Bone marrow (tissue), 2 donors: ENCODE measurements at places on chromosomes 2 and 18.

DNA sequence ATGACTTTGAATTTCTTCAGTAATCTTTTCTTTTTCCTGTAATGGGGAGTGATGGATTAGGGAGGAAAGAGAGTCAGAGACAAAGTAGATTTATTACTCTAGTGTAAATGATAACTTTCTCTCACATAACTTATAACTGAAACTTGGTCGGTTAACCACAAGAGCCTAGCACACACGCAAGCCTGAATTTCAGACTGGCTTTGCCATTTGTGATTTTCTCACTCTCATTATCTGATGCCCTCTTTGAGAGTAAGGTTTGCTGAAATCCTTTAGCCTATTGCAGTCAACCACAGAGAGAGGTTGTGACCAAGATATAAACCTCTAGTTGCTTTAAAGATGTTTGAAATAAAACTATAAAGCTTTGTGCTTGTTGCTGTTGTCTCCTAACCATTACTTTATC is 117.9 kb upstream of the NETO1 start:
- DNase-seq = no peak

GRCh38 chr18:26386441-26386840 is 160.2 kb downstream of the TAF4B start:
- DNase-seq = no peak

GRCh38 chr18:22021701-22022100 is 147.7 kb upstream of the GATA6 start:
- no peak for DNase-seq

DNA sequence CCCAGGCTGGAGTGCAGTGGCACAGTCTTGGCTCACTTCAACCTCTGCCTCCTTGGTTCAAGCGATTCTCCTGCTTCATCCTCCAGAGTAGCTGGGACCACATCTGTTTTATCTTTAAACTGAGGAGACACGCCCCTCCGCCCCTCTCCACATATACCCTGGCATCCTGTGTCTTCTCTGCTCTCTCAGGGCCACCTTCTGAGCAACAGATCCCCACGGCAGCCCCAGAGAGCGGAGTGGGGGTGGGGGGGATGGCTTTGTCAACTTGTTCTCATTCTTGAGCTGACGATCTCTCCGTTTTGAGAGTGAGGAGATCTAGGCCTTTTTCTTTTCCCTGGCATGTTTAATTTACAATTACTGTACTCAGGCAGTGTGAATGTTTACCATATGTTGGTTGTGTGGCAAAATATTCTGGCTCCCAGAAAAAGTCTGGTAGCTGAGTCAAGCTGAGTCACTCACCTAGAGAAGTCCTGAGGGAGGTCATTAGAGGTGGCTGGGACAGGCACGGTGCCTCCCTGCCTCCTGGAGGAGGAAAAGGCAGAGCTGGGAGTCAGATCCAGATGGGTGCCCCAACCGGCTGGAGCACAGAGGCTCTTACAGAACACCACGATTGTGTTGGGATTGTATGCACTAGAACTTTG is 19.5 kb upstream of the ID2 start:
- DNase-seq = no peak

GRCh38 chr2:209425471-209426071 is 1.7 kb downstream of the MAP2 start:
- no peak for DNase-seq

GRCh38 chr18:48500517-48500916 is 38.3 kb upstream of the CTIF start:
- no peak for DNase-seq

DNA sequence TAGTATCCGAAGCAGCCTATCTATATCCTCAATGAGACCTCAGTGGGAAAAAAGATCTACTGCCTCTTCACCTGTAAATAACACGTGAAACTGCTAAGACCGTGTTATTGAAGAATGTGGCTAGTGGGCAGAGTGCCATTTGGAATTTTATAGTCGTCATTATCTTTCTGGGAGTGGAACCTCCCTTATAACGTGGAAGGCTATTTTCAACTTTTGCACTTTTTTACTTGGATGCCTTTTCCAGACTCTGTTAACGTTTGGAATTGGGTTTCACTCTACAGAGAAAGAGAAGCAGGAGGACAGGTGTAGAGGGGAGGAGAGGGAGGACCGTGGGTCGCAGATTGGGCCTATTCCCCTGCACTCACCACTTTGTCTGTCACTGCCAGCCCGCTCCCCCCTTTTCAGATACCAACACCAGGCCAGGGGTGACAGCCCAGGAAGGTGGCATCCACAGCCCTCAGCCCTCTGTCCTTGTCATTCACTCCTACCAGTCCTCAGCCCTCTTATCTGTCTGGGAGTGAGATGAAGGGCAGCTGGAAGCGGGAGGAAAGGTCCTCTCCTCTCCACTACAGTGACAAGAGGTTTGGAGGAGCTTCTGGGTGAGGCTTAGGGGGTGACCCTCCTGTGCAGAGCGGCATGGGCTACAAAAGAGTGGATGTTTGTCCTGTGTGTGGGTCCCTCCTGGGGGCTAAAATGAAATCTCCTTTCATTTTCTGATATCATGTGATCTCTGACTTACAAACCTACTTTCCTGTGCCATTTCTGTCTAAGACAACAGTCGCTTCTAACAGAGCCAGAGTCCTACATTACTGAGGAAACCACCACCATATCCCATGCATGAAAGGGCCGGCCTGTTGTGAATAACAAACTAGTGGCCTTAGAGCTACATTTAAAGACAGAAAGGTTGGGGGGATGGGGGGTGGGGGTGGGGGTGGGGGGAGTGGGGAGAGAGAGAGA is 23.9 kb upstream of the CEP68 start:
- no peak for DNase-seq

DNA sequence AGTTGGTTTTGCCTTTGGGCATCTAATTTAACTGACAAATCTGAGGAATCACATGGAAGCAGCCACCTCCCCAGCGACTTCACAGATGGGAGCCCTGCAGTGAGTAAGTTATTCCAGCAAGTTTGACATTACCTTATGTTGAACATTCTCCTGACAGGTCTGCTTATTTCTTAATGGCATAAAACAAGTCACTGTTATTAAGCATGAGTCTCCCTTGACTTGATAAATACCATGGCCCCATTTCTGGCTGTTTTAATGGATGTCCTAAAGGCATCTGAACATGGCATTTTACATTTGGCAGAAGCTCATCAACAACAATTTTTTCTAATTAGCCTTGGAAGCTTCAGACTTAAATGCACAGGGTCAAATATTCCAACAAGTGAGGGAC is 92.6 kb upstream of the CREB1 start:
- no peak for DNase-seq

- no peak for DNase-seq
These were observed 27.4 kb upstream of the CCNYL1 start for GRCh38 chr2:207683879-207684627.

DNA sequence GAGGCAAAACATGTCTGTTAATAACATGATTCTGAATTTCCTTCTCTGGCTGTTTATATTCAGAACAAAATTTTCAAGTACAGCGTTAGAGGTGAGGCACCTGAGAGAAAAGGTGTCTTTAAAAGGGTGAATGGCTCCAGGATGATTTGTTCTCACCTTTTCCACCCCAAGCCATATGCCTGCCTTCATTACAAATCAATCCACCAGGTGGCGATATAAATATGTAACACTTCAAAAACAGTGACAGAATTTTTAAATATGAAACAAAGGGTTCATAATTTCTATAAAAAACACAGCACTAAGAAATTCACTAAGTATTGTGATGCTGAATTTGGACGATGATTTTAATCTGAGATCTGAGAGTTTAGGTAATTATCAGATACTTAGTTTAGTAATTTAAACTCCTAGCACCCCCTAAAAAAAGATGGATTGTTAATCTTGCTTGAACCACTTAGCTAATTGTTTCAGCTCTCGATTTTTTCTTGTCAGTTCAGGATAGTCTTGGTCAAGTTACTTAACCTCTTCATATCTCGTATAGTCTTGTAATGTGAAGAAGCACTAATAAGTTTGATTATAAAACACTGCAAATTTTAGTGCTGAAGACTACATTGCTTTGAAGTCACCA is 528.8 kb downstream of the CPS1 start:
- DNase-seq = no peak

DNA sequence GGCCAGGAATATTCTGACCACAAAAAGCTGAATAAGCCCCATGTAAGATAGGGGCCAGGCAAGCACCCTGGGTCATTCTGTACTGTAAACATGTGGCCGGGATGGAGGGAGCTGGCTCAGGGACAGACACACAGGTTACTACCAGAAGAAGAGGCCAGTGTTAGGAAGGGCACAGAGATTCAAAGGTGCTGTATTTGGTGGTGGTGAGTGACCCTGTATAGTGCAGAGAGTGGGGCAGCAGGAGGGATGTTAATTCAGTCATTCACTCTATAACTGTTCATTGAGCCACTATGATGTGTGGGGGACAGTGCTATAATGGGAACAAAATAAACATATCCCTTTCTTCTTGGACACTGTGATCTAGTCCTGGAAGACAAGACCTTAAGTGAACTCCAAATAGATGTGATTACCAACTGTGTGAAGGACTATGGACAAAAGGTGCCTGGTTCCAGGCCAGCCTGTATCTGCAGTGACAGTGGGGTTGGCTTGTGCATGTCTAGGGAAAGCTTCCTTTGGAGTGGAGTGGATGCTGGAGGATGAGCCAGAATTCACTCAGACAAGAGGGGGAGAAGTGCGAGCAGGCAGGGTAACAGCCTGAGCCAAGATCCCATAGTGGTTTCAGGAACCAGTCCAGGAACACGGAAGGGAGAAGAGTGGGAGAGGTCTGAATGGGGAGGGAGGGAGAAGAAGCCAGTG is 8.3 kb downstream of the MOCOS start:
- no peak for DNase-seq

DNA sequence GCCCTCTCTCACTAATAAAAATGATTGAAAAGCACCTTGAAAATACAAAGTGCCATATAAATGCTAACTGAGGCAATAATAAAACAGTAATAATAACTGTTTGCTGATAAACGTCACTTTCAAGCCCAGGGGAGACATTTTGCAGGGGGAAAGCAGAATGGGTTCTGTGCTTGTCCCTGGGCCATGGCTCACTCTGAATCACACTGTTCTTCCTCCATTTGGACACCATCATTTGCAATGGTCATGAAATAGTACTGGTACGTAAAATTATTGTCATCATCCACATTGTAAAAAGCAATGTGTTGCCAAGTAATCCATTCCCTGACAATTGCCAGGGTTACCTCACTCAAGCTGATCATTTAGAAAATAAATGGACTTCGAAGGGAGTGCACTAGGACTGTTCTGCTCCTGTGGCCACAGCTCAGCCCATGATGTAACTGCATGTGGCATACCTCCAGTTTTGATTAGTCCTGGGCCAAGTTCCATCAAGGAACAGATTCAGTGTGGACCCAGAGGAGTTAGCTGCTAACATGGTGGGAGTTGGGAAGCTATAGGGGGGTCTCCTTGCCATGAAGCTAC is 508.8 kb upstream of the CELF4 start:
- no peak for DNase-seq

DNA sequence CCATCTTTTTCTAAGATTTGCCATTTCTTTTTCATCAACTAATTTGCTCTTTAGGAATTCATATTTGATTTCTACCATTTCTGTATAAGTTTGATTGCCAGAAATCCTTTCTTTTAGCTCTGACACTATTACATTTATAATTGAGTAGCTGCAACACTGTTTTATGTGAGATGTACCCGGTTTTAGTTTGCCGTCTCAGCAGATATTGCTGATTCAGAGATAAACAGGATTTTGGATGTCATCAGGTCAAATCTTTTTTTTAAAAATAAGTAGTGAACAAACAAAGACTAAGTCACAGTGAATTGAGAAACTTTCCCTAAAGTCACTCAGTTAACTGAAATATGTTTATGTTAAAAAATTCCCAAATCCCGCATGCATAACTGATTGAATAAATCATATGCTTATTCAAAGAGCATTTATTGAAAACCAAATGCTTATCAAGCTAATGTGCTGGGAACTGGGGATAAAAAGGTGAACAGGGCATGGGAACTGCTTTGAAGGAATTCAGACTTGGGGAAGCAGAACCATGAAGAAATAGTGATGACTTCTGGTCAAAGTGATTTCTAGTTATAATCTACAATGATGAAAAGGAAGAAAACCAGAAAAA is 19.5 kb upstream of the CCDC102B start:
- DNase-seq = no peak

- no peak for DNase-seq
These were observed 169.2 kb downstream of the CDH20 start for GRCh38 chr18:61502472-61502871.

GRCh38 chr2:176892676-176893226 is 319.8 kb upstream of the HNRNPA3 start:
- DNase-seq = no peak

DNA sequence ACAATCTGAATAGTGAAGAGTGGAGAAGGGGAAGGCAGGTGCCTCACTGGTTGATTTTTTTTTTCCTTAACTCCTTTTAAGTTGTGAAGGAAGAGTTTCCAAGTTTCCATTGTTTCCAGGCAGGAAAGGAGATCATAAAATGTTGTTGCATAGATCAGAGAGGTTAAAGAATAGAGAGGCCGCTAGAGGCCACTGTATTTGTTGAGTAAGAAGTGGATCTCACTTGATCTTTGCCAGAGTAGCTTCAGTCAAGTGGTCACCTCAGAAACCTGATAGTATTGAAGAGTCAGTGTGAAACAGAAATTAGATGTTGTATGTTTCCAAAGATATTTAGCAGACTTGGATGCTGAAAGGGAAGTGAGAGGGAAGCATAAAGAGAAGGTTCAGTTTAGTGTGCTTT is 17.6 kb downstream of the CTNNA2 start:
- no peak for DNase-seq

DNA sequence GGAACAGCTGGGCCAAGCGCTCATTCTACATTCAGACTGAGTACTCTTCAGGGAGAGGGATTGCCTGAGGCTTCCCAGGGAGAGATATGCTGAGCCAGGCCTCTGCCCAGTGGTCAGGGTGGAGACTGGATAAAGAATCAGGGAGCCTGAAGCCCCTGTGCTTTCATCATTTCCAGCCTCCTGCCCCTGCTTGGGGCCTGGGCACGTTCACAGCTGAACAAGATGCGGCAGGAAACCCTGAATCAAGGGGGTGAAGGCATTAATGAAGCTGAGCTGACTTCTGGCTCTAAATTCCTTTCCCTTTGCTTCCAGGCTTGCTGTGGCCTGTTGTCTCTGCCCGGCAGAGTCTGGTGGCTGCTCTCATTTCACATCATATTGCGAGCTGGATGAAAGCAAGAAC is 35.0 kb downstream of the RPL37A start:
- no peak for DNase-seq

- DNase-seq = no peak
These were observed 76.0 kb upstream of the DSG1 start for GRCh38 chr18:31241900-31242409.

GRCh38 chr2:12990523-12990922 is 273.8 kb downstream of the TRIB2 start:
- DNase-seq = no peak

- DNase-seq = no peak
These were observed 37.2 kb upstream of the PXDN start for GRCh38 chr2:1781291-1782080.

DNA sequence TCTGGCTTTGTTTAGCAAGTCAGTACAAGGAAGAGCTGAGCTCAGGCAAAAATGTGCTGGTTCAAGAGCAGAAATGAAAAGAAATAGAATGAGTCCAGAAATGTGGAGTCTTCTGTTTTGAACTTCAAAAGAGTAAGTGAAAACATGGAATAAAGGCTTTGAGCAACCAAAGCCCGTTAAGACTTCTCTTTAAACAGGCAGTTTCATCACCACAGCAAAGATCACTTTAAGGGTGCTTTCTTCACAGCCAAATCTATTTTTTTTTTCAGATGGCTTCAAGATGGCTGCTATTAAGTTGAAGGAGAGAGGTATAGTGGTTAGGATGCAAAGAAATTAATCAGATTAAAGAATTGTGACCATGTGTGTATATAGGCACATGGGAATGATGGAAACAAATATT is 2.0 kb upstream of the CHRNA1 start:
- no peak for DNase-seq
